Stimulated activated CD4-positive, alpha-beta T cell treated with anti-CD3 and anti-CD28 coated beads, Interleukin-4, amount 100 ng/mL, for 1 hour (primary cell): ENCODE measurements at places on chromosomes 7 and 10.

DNA sequence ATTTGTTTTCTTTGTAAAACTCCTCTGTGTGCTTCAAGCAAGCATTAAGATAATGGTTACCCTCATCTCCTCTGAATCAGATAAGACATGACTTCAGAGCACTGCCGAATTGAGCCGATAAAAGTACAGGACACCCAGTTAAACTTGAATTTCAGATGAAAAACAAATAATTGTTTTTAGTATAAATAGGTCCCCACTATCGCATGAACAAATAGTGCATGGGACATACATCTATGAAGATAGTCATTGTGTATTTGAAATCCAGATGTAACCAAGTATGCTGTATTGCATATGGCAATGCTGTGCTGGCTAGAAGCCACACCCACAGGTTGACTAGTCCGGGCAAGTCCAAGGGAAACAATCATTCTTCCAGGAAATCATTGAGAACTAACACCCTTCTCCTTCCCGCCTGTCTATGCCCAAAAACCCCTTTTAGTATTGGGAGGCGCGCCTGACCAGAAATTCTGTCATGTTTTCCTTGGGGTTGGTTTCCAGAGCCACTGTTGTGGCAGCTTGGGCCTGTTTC, 12.6 kb upstream of the FGFR2 start:
- DNase-seq = no peak

DNA sequence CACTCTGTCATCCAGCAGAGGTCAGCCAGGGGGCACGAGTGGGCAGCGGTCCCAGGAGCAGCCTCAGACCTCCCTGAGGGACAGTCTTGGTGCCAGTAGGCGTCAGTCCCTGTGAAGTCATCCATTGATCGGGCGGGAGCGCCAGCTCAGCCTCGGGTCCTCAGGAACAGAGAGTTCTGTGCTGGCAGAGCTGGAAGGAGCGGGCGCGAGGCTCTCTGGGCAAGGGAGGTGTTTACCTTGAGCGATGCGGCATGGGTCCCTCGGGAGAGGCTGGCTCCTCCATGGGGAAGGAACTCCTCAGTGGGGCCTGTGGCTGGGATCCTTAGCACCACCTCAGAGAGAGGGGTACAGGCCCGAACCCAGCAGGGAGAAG, 101.1 kb upstream of the PPIF start:
- DNase-seq = no peak

GRCh38 chr10:88968391-88968790, 15.8 kb upstream of the ACTA2 start:
- DNase-seq = no peak

DNA sequence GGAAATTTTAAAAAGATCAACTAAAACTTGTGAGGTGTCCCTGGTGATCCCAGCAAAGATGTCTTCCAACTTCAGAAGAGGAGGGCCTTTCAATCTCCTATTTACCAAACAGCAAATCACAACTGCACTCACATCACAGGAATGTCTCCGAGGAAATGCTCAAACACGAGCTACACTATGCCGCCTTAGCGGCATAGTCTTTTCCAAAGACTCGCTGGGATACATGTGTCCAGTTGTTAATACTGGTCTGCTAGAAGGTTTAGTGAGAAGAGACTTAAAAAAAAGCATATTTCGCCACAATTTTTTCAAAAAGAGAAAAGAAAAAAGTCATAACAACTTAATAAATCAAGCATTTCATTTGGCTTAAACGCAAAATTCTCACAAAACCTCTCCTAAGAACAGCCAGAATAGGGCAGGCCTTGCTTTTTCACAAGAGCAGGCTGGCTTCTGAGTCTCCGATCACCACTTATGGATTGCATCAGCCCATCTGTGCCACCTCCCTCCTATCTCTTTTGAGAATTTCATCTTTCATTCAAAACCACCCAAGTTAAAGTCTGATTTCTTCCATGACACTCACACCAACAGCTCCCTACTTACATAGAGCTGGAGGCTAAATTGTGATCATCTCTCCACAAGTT, 66.1 kb downstream of the GNA12 start:
- no peak for DNase-seq

- no peak for DNase-seq
Observed at GRCh38 chr10:73003822-73004221, 49.2 kb upstream of the PLA2G12B start.

DNA sequence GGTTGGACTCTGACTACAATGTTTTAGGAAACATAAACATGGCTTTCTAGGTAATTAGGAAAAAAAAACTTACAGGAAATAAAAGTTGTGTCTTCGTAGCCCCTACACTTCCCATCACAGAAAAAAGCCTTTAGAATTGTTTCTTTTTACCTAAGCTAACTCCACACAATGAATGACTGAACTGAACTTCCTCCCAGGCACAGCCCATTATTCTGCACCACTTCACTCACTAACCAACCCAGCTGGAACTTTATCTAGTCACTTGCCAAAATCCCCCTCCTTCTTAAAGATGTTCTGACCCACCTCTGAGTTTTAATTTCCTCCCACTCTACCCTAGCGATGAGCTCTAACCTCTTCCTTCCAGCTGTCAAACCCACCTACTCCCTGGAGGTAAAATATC, 91.7 kb upstream of the MEOX2 start:
- no peak for DNase-seq

DNA sequence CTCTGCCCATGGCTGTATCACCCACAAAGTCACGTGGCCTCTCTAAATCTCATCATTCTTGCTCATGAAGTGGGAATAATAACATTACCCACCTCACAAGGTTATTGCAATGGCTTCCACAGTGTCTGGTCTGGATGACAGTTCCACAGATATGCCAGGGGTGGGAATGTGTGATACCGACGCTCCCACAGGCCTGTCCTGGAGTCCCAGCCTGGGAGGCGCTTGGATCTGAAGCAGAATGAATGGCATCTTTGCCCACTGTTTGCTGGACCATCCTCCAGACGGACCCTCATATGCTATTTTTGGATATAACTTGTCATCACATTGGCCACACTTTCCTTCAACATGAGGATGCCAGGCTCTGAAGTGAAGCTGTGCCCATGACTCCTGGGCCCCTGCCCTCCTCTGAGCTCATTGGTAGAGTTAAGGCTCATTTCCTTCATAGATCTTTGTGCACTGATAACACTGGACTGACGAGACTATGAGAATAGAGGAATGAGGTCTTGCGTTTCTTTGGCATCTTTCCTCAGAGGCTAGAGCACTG, 279.8 kb upstream of the ZNF32 start:
- no peak for DNase-seq

DNA sequence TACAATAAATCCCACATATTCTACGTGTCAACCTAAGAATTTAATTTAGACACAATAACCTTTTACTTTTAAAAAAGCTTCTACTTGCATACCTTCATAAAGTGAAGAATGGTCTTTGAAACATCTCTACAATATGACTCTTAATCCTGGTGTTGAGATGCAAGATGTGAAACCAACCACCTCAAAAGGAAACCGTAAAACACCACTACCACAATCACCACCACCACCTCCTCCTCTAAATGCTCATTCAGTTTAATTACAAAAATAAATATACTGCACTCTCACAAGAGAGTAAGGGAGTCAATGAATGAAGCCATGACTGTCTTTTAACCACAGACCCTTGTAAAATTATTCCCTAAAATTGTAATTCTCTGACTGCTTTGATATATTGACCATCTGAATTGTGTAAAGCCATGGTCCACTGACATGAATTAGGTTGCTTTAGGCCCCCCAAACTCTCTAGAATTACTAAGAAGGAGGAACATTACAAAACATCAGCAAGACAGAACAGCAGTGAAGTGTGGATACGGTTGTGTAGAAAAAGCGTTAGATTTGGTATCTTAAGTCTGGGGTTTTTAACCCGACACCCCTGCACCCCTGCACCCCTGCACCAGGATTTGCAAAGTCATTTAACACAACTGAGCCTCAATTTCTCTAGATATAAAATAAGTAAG, 171.4 kb downstream of the SFMBT2 start:
- DNase-seq = no peak

GRCh38 chr7:157228864-157229422, 90.2 kb downstream of the UBE3C start:
- DNase-seq = peak; percentile 29

GRCh38 chr7:143435266-143435665, 8.0 kb upstream of the TAS2R60 start:
- DNase-seq = no peak

DNA sequence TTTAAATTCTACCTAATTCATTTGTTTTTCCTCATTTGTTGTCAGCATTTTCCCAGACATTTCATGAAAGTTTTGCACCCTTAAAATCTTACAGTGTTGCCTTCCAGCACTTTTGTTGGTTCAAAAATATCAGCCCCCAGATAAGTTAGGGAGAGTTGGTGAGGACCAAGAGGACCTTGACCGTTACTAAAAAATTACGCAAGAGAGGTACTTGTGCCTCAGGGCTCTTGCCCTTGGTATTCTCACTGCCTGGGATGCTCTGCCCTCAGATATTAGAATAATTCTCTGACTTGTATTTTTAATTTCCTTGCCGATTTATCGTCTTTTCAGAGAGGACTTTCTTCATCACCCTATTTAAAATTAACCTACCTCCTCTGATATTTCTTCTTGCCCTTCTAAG, 3.5 kb upstream of the AKR1B15 start:
- DNase-seq = no peak

GRCh38 chr7:12761111-12761510, 73.7 kb downstream of the ARL4A start:
- no peak for DNase-seq

- DNase-seq = no peak
Observed at GRCh38 chr10:109071539-109071938, 851.8 kb downstream of the XPNPEP1 start.

DNA sequence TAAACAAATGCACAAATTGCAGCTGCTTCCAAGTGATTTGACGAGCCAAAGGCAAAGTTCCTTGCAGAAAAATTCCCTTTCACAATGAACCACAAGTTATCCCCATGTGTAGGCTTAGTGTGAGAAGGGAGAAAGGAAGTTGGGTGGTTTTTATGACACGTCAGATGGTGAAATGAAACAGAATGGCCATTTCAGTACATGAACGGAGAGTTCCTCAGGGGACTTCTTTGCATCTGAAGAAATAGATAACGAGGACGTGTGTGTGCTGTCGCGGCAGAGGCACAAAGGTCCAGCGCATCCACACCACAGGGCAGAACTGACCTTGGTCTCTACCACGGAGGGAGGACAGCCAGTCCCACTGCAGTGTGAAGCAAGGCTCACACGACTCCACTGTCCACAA, 135.9 kb downstream of the PAXIP1 start:
- DNase-seq = no peak

- no peak for DNase-seq
Observed at GRCh38 chr10:6321880-6322279, 119.1 kb downstream of the PFKFB3 start.

- no peak for DNase-seq
Observed at GRCh38 chr10:77253147-77253545, 384.5 kb downstream of the KCNMA1 start.

DNA sequence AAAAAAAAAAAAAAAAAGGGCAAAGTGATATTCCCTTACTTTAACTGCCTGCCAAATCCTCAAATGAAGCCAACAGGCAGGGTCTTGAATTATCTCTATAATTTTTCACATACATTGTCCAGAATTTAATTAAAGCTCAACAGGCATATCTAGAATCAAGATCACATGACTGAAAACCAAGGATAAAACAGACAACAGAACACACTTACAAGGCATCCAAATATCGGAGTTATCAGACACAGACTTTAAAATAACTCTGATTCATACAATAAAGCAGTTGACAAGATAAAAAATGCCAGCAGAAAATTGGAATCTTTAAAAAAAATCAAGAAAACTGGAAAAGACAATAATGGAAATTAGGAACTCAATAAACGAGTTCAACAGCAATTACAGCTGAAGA, 10.7 kb downstream of the CYTH3 start:
- DNase-seq = no peak

DNA sequence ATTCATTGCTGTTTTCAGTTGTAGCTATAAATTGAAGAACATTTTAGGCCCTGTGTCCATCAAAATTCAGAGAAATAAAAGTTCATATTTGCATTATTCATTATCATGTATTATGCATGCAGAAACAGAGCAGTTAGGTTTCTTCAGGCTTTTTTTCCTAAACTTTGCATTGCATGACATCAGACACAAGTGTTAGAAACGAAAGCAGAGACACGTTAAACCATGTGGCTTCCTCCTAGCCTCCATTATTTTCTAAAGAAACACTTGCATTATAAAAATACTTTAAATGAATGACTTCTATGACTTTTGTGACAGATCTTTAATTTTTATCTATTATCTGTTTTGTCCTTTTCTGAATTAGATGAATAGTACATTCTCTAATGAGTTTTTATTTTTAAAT, 8.8 kb upstream of the EBLN1 start:
- no peak for DNase-seq

DNA sequence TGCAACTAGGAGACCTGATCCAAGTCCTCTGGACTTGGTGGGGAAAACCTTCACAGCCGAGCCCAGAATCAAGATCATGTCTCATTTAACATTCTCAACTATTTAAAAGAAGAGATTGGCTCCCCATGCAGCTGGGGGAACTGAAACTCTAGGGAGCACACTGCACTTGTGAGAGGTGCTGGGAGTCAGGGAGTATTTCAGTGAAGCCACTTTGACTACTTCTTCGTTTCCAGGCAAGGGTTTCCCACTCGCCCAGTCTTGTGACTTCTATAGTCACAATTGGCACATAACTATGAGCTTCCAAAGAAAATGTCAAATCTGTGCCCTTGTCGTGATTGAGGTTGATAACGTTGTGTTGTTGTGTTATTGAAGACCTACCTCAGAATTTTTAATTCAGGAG, 62.9 kb downstream of the AKR1B1 start:
- DNase-seq = no peak

GRCh38 chr10:80709866-80710265, 172.2 kb downstream of the SH2D4B start:
- no peak for DNase-seq
